COR-L47 (cell line): ENCODE measurements at places on chromosomes 6 and 20.

DNA sequence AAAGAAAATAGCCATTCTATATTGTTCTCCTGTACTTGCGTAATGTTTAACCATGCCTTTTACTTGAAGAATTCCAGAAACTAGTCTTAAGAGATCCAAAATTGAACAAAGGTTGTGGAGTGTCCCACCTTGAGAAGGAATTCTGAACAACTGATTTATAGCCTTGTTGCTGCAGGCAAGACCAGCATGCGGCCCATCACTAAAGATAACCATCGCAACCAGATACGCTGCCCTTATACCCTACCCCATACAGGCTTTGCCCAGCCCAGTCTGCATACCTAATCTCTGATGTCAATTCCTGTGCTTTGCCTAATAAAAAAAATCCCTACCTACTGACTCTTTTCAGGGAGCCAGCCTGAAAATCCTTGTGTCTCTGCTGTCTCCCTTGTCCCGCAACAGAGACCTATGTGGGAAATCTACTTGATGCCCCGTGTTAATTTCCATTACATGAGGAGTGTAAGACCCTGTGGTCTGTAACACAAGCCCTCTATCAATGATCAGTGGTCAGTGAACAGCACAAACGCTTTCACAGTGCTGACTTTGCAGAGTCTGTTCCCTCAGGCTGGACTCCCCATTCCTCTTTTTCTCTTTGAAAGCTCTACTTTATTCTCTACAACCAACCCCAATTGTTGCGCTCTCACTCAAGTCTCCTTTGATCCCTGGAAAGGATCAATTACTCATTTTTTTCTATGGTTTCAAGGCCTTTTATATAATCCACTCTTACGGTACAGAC, 125.7 kb upstream of the BTBD3 start:
- no peak for DNase-seq

- DNase-seq = peak; percentile 59
Observed at GRCh38 chr6:33751771-33752645, 5.3 kb upstream of the IP6K3 start.

GRCh38 chr6:35064290-35064689, 76.8 kb downstream of the TCP11 start:
- DNase-seq = no peak

- DNase-seq = no peak
Observed at GRCh38 chr6:36610041-36610955, 16.1 kb downstream of the SRSF3 start.

DNA sequence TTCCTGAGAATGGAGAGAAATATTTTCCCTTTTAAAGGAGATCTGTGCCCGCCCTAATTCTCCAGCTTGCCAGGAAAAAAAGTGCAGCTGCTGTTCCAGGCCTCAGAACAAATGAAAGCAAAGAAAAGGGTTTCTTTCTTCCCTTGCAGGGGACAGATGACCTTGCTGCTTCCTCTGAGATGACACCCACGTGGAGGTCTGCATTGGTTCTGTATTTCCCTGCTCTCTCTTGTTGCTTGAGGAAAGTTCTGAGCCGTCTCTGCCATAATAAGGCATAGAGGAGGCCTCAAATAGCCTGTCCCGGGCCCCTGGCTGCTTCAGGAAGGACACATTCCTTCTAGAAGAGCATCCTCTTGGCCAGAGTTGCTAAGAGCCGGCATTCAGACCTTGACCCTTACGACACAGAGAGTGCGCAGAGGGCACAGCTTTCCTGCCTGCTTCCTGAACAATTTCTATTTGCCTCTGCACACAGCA, 501.8 kb upstream of the SULF2 start:
- no peak for DNase-seq

DNA sequence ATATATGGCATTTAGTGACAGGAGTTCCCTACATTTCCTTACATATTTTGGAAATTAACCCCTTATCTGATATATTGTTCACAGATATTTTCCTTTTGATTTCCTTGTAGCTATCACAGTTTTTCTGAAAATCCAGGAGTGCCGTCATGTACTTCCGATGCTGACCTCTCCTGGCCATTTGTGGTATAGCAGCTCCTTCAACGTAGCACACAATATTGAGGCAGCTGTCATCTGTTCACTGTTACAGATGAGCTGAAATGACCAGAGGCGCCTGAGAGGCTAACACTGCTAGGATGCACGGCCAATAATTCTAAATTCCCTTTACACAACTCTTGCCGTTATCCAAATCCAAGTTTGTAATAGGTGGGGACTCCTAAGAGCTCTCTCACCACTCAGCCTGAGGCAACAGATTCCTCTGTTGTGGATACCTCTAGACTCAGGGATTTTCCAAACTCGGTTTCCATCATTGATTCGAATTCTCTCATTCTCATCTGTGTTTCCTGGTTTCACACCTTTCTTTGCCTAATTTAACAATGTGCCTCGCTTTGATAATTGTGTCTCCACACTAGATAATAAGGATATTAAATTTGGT, 53.0 kb downstream of the MMUT start:
- peak; percentile 62 for DNase-seq

DNA sequence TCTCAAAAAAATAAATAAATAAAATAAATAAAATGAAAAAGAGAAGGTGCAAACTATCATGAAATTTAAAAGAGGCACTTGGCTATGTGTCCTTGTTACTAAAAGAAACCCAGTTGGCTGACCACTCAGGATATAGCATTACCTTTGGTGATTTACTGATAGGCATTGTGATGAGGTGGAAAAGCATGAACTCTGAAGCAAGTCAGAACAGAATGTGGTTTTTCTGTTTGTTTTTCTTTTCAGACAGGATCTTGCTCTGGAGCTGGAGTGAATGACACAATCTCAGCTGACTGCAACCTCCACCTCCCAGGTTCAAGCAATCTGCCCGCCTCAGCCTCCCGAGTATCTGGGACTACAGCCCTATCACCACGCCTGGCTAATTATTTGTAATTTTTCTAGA, 31.9 kb downstream of the ZNF184 start:
- DNase-seq = no peak

- DNase-seq = no peak
Observed at GRCh38 chr6:45522486-45522885, 144.8 kb upstream of the SUPT3H start.

DNA sequence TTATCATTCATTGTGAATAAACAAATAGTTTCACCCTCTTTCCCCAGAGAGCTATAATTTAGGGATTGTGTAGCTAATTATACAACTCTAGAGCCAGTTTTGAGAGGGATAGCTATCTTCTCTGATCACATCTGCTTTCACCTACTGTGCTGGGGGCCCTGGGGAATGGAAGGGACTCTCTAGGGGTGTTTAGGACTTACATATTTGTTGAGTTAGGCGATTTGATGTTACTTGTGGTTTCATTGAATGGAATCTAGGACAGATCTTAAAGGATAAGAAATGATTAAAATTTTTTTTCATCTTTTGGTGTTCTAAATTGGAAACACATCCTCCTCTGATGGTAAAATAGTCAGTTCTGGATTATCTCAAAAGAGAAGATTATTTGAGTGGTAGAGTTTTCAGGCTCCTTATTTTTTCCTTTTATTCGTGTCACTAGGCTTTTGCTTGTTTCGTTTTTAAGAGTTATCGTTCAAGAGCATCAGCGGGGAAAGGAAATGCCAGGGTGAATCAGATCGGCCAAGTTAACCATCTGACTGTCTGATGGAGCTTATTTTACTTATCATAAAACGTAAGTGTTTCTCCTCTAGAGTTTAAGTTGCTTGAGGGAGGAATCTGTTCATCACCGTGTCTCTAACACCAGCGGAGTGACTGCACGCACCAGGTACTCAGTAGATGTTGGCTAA, 236.7 kb downstream of the FARS2 start:
- DNase-seq = peak; percentile 64

GRCh38 chr20:45765307-45765875, 26.3 kb downstream of the WFDC3 start:
- DNase-seq = no peak

DNA sequence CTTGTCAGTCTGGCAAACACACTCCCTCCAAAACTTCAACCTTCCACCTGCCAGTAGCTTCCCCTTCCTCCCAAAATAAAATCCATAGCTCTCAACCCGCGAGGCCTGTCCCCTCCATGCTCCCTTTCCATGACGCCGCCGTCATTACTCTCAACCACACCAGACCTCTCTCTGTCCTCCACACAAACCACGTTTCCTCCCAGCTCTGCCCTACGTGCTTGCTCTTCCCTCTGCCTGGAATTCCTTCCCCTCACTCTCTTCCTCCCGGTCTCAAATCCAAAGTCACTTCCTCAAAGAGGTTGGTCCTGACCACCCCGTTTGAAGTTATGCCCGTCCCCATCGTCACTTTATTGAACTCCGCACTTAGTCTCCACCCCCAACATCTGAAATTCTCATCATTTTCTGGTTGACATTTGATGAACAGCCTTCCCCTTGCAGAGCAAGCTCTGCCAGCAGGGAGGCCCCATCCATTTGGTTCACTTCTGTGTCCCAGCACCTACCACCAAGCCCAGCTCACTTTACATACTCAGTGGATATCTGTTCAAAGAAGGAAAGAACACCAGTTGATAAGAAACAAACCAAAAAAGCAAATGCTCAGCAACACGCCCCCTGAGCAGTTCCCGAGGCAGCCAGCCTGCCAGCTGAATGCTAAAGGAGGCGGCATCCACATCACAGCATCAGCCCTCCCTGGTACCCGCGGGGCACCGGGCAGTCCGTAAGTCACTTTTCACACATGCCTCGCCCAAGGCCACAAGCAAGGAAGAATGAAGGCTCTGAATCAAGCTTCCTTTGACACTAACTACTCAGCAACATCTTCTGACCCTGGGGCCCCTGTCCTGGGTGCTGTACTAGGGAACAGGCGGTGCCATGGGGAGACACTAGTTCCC, 125.0 kb downstream of the NFATC2 start:
- no peak for DNase-seq

DNA sequence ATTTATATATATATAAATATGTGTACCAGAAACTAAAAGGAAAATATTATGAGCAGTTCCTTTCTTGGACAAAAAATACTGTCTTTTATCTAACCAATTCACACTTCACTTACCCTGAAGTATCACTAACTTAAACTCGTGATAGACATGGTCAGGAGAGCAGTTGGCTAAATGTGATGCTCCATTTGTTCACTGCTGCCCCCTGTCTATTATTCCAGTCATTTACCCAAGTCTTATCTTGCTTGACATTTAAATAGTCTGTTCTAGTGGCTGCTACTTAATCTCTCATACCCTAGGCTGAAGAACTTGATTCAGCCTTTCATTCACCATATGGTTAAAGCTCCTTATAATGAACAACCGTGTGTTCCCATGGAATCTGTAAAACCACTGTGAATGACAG, 789.6 kb upstream of the EYS start:
- peak; percentile 7 for DNase-seq

GRCh38 chr6:152091851-152092341, 284.4 kb downstream of the ESR1 start:
- no peak for DNase-seq

DNA sequence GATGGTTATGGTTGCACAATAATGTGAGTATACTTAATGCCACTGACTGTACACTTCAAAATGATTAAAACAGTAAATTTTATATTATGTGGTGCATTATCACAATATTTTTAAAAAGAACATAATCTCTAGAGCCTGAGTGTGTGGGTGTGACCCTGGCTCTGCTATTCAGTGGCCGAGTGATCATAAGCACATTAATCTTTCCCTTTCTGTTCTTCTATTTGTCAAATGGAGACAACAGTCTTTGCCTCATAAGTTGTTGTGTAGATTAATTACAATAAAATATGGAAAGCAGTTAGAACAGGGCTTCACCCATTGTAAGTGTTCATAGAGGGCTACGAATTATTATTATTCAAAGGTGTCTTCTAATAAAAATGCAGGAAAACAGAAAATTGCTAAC, 548.6 kb downstream of the HTR1B start:
- DNase-seq = no peak

GRCh38 chr20:37202267-37202943, 23.1 kb upstream of the MROH8 start:
- DNase-seq = no peak

DNA sequence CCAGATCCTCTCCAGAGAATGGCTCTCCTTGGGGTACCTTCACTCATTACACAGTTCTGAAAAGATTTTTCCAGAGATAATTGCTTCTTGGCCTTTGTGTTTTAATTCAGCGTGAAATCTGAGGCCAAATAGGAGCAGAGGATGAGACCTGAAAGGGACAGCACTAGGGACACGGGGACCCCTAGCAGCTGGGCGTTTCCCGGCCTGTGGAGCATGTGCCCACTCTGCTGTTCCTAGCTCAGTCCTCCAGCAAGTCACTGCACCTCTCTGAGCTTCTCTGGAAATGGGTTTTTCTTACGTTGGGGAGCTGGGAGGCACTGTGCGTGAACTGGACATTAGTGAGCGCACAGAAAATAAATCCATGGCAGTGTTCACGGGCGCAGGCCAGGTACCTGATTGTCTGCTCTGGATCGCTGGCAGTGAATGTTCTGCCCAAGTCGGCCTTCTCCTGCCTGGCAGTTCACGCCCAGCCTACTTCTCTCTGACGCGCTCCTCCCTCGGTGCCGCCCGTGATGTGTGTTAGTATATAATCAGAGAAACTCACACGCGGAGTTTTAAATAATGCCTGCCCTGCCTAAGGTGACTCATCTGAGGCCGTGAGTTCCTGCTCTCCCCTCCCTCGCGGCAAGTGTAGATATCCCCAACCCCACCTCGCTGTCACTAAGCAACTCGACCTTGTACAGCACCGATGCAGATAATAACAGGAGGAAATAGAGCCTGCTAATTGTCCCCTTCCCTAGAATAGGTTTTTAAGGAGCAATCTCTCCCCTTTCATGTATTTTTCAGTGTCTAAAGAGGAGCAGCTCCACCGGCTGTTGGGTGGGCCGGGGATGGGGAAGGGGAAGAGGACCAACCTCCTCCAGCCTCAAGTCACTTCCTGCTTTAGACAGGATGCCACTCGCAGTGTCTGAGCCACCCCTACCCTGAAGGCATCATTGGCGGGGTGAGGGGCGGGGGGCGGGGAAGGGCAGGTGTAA, 2.7 kb upstream of the TUBB2A start:
- peak; percentile 69 for DNase-seq

DNA sequence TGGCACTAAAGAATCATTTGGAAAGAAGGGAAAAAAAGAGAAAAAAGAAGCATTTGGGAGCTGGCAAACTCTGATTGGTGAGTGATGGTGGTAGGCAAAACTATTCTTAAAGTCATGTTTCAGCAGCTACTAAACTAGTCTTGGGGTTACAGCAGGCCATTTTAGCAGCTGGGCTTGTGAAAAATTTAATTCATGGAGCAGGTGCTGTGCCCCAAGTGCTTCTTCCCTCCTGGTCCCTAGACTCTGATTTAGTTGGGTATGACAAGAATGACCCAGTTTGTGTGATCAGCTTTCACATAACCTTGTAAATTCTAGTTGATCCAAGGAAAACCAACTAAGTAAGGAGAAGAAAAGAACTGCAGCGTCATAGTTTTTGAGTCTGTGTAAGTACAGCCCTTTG, 1.1 kb upstream of the ASIP start:
- DNase-seq = no peak

- no peak for DNase-seq
Observed at GRCh38 chr20:63428906-63429575, 43.4 kb downstream of the KCNQ2 start.

DNA sequence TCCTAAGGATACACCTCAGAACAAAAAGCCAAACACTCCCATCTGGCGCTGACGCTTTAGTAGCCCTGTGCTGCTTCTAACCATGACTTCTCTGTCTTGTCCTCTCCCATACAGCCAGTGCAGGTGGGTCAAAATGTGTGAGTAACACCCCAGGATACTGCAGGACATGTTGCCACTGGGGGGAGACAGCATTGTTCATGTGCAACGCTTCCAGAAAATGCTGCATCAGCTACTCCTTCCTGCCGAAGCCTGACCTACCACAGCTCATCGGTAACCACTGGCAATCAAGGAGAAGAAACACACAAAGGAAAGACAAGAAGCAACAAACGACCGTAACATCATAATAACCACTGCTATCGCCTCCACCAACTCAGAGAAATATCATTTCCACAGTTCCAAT, 1.4 kb downstream of the DEFB132 start:
- DNase-seq = peak; percentile 21
